ENCODE measurements at places on chromosomes 16 and 17.

DNA sequence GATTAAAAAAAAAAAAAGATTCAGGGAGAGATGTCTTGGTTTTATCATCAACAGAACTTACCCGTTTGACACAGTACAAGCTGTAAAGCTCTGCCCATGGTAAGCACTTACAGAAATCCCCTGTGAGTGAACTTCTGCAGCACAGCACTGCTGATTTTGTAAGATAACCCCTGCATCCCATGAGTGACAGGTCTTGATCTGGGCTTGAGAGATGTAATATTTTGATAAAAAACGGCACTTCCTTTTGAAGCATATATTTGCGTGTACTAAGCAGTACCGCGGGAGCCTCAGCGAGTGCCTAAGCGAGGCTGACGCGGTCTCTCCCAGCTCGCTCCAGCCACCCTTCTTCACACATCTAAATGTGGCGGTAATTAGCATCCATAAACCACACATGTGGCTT is 50.5 kb downstream of the IKZF3 start:
- peak; percentile 87 for DNase-seq

- no peak for DNase-seq
These were observed 435 bp upstream of the UBE2O start for GRCh38 chr17:76453431-76453743.

GRCh38 chr16:4404247-4404966 is 12.0 kb downstream of the CORO7 start:
- DNase-seq, result peak; percentile 7

- no peak for DNase-seq
These were observed 124.8 kb upstream of the CACNG3 start for GRCh38 chr16:24131294-24131693.

- no peak for DNase-seq
These were observed 162.8 kb downstream of the FOXL1 start for GRCh38 chr16:86740906-86741799.

Measured in CD4-positive, alpha-beta T cell treated with Interleukin-2 at 100 ng/mL for 4 hours (primary cell).